ENCODE measurements at places on chromosomes 1 and 21. TPM values are rescaled to one million over a fixed set of nuclear protein-coding genes. Genes with fewer than 3 reads are reported as not detected.

Gene FAM131C
- total RNA-seq = 0.28 TPM

Gene FCMR
- not detected for total RNA-seq

Gene KLHDC7A
- under 0.01 TPM for total RNA-seq

Gene FCGR1A
- 0.19 TPM for total RNA-seq

Gene GALE
- total RNA-seq = 16.6 TPM

Gene RGS13
- total RNA-seq = not detected

Gene BMP8B
- total RNA-seq = not detected

Gene S100A7A
- total RNA-seq = not detected

Gene PADI3
- not detected for total RNA-seq

Gene NOS1AP
- total RNA-seq = under 0.01 TPM

Gene GON4L
- 31.3 TPM for total RNA-seq

Gene SH3D21
- total RNA-seq = 8.5 TPM

Gene PADI2
- 0.19 TPM for total RNA-seq

Gene FCRL1
- total RNA-seq = not detected

Gene C1orf167
- total RNA-seq = not detected

Gene KRTAP13-2
- not detected for total RNA-seq

Gene ZNF436
- 26.8 TPM for total RNA-seq

Gene PGBD2
- 10.4 TPM for total RNA-seq

Gene ZNF695
- 0.56 TPM for total RNA-seq

Gene TAS1R3
- total RNA-seq = under 0.01 TPM

Gene LRRC3
- total RNA-seq = 0.85 TPM

Gene KDM1A
- total RNA-seq = 116 TPM

Gene KCNJ9
- not detected for total RNA-seq

Gene ZNF496
- 10.4 TPM for total RNA-seq

Gene C1orf116
- not detected for total RNA-seq

Gene LCK
- total RNA-seq = not detected

Gene BNIPL
- 0.38 TPM for total RNA-seq

Gene CELF3
- total RNA-seq = not detected

Gene PCP4L1
- under 0.01 TPM for total RNA-seq

Gene AZIN2
- 2.5 TPM for total RNA-seq

Gene CITED4
- total RNA-seq = 2.3 TPM

Gene RGS7
- total RNA-seq = 2.7 TPM

Gene MXRA8
- 141 TPM for total RNA-seq

Gene CHODL
- not detected for total RNA-seq

Gene TRAPPC10
- 21.9 TPM for total RNA-seq

Gene TIAM1
- 10.4 TPM for total RNA-seq

Gene CFHR3
- not detected for total RNA-seq

Gene RAP1GAP
- 0.56 TPM for total RNA-seq

Gene SNX7
- total RNA-seq = 46.8 TPM

Gene LRRC38
- total RNA-seq = 0.28 TPM

Gene RGS16
- total RNA-seq = 0.58 TPM

Gene SLC35F3
- total RNA-seq = not detected

Gene LAPTM5
- total RNA-seq = 0.28 TPM

Gene CA14
- total RNA-seq = not detected

All from regular cardiac myocyte (primary cell).